ENCODE measurements at places on chromosomes 11 and 22.

DNA sequence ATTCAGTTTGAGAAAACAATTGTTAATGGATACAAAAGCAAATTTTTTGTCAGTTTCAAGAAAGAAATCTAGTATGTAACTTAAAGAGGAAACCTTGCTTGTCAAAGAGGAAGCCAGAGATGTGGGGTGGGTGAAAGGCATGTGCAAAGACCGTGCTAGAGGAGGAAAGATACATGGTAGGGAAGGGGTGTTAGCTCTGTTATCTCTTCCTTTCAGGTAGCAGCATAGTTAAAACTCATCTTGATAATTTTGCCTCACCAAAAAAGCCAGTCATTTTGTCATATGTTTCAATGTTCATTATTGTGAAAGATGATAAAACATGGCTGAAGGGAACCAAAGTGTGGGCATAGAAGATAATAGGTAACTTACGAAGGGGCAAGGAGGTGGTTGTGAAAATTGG is 2.6 kb upstream of the MS4A2 start:
- H3K36me3 ChIP-seq, result no peaks in the 10 kb centered on the region
- no peak overlapping the region for H3K27ac ChIP-seq
- H3K27me3 ChIP-seq, result no peaks in the 10 kb centered on the region
- H3K4me3 ChIP-seq, result no peak overlapping the region
- H3K4me1 ChIP-seq, result no peaks in the 10 kb centered on the region
- DNase-seq, result no peak

DNA sequence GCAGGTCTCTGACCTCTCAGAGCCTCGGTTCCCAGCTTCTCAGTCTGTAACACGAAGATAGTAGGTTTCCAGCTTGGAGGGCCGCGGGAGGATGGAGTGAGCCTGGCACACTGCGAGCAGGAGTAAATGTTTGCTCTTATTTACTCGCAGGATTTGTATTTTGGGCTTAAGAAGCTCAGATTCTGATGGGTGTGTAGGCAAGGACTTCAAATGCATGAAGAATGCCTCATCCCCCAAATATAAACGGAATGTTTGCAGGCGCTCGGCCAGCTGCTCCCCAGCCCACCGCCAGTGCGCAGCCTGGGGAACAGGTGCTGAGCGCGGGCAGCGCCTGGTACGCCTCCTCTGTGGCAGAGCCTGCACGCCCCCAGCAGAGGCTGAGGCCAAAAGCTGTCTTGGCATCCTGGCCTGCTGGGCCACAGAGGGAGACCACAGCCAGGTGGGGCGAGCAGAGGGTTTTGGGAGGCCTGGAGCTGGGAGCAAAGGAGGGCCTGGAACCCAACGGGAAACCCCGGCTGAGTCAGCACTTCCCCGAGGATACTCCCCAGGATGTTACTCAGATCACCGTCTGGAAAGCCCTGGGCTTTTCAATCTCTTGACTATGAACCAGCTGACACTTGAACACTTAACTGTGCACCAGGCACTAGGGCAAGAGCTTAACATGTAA is 9.4 kb downstream of the EHD1 start:
- no peak overlapping the region for H3K4me3 ChIP-seq
- no peaks in the 10 kb centered on the region for H3K27me3 ChIP-seq

GRCh38 chr11:66626926-66627325 is 10.5 kb downstream of the RBM14 start:
- no peak overlapping the region for H3K4me3 ChIP-seq
- H3K36me3 ChIP-seq, result peaks cover 18% of the 10 kb centered on the region
- DNase-seq, result no peak
- no peaks in the 10 kb centered on the region for H3K27me3 ChIP-seq
- no peaks in the 10 kb centered on the region for H3K4me1 ChIP-seq

- peak within 1 kb of the TSS; percentile 100 for H3K4me3 ChIP-seq
- peak; percentile 94 for DNase-seq
- no peaks in the 10 kb centered on the region for H3K36me3 ChIP-seq
Observed at GRCh38 chr11:110296226-110297075, at the start of gene RDX. Gene RDX, minus strand, starts transcription at chr11:110296614. Its CDS starts 16,922 bp downstream, at chr11:110279692.

GRCh38 chr11:134862105-134862502 is 450.1 kb upstream of the B3GAT1 start:
- no peaks in the 10 kb centered on the region for H3K36me3 ChIP-seq
- no peak overlapping the region for H3K27ac ChIP-seq
- no peak overlapping the region for H3K4me3 ChIP-seq
- H3K4me1 ChIP-seq, result no peaks in the 10 kb centered on the region
- no peaks in the 10 kb centered on the region for H3K27me3 ChIP-seq

- no peak for DNase-seq
- H3K4me3 ChIP-seq, result no peak overlapping the region
- H3K36me3 ChIP-seq, result no peaks in the 10 kb centered on the region
- no peaks in the 10 kb centered on the region for H3K27me3 ChIP-seq
Observed at GRCh38 chr11:102656528-102656927, 31.4 kb upstream of the MMP20 start.
